Activated CD8-positive, alpha-beta memory T cell treated with anti-CD3 and anti-CD28 coated beads, Interleukin-2, amount 10 ng/mL, durations not matched to agents 7 days and 5 days (primary cell): ENCODE measurements at places on chromosomes 1 and 21.

- DNase-seq, result no peak
Observed at GRCh38 chr1:37068897-37069296, 34.6 kb upstream of the GRIK3 start.

GRCh38 chr1:151312411-151312810 lies 14.8 kb downstream of the PI4KB start:
- no peak for DNase-seq

DNA sequence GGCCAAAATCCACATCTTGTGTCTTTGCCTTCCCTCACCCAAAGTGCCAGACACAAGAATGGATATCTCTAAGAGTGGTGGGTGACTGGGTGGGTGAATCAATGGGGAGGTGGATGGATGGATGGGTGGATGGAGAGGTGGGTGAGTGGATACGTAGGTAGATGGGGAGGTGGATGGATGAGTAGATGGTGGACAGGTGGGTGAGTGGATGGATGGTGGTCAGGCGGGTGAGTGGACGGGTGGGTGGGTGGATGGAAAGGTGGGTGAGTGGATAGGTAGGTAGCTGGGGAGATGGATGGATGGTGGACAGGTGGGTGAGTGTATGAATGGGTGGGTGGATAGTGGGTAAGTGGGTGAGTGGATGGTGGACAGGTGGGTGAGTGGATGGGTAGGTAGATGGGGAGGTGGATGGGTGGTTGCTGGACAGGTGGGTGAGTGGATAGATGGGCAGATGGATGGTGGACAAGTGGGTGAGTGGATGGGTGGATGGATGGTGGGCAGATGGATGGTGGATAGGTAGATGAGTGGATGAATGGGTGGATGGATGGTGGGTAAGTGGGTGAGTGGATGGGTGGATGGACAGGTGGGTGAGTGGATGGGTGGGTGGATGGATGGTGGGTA lies 34.2 kb downstream of the SLC19A1 start:
- DNase-seq, result no peak

GRCh38 chr1:165169729-165170128 lies 186.8 kb downstream of the LMX1A start:
- DNase-seq, result no peak

DNA sequence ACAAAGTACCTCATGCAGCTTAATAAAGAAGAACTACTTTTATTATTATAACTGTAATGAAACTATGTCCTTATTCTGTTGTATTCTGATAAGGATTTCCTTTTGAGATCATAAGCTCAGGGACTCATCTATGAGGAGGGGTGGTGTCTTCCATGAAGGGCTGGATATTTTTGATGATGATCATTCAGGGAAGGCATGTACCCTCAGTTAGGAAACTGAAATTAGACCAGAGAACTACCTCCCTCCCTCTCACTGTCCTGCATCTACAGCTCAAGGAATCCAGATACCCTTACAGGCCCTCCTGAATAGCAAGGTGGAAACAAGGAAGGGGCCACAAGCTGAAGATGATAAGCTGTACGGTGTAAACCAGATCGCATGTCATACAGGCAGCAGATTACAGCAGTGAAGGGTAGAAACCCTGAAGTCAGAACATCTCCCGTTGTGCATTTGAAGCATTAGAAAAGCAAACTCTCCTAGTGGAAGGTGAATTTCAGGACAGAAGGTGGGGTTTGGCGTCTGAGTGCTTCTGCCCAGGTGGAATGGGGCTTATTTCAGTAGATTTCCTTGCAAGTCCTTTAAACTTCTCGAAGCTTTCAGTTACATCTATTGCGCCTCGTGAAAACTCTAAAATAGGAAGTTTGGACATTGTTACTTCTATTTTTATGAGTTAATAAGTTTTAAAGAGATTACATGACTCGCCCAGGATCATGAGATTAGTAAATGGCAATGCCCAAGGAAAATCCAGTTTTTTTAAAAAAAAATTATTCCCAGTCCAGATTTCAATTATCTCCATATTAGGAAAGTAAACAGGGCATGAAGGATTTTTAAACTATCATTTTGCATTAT lies 101.1 kb upstream of the HNRNPU start:
- no peak for DNase-seq

GRCh38 chr1:45123358-45123757 lies 83.0 kb downstream of the ZSWIM5 start:
- no peak for DNase-seq

GRCh38 chr1:9643351-9644256 lies 7.9 kb upstream of the PIK3CD start:
- DNase-seq, result no peak

GRCh38 chr1:231478811-231479210 lies 49.7 kb upstream of the TSNAX start:
- no peak for DNase-seq

- DNase-seq, result no peak
Observed at GRCh38 chr1:71054791-71055190, 7.2 kb upstream of the PTGER3 start.

DNA sequence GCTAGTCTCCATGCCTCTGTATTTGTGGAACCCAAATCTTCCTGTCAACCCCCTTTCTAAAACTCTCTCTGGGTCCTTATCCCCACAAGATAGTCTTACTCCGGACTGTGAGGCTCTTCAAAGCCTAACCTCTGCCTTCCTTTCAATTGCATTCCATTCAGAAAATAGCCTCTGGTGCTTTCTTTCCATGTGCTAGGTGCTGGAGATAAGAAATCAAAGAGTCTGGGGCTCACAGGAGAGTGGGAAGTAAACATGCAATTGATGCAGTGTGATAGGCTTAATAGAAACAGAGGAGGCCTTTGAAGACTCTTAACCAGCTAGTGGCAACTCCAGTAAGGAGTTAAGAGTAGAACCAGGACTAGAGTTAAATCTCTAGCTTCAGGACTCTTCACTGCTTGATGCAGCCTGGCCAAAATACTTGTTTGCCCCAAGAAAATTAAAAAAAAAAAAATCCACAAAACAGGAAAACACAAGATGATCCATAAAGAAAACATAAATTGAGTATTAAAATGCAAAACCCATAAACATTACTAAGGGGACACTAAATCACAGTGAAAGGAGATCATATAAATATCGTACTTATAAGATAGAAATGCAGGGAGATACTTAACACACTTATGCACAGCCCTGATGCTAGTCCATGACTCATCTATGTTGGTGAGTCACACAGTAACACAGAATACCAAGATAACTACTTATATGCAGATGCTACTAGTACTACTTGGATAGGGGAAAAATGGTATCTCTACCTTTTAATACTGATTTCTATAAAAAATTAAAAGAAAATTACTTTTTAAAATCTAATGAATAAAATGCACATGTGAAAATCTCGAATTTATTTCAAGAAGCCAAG lies 341.5 kb downstream of the KCNH1 start:
- no peak for DNase-seq

DNA sequence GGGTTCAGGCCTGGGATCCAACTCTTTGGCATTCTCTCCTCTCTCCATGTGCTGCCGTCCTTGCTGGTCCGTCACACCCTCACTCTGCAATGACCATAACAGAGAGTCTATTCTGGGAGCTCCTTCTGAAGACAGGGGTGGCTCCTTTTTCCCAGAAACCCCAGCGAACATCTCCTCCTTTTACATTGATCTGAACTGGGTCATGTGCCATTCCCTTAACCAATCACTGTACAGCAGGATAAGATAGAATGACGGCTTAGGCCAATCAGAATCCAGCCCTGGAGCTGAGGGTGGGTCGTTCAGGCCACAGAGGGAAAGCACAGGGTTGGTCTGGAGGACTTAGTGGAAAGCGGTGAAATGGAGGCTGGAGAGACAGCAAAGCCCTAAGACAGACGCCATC lies 740.1 kb downstream of the MATN1 start:
- DNase-seq, result peak; percentile 14

- DNase-seq, result no peak
Observed at GRCh38 chr1:65514041-65514440, 93.6 kb downstream of the LEPR start.

DNA sequence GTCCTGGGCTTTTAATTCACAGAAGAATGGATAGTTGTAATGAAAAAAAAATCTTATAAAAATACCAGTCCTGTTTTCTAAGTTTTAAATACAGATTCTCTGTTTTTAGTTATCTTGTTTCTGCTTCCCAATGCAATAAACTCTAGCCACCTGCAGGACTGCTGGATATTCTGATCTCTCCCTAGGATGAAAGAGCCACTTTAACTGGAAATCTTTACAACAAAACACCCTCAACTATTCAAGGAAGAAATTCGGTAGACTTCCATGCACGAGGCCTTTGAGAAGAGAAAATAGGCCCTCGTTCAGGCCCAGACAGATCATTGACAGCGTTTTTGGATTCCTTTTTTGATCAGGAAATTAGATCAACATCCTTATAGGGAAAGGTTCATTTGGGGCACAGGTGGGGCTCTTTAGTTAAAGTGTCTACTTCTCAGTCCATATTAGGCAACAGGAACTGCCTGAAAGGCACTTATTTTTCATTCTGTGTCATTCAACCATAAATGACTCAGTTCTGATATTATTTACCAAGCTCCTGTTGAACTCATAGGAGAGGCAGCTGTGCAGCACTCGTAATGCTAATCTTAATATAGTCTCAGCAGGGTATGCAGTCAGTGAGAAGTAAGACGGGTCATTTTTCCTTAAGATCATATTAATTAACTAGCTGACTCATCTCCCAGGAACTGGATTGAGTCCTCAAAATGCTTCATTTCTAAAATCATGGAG lies 71.1 kb upstream of the ERRFI1 start:
- peak; percentile 55 for DNase-seq

DNA sequence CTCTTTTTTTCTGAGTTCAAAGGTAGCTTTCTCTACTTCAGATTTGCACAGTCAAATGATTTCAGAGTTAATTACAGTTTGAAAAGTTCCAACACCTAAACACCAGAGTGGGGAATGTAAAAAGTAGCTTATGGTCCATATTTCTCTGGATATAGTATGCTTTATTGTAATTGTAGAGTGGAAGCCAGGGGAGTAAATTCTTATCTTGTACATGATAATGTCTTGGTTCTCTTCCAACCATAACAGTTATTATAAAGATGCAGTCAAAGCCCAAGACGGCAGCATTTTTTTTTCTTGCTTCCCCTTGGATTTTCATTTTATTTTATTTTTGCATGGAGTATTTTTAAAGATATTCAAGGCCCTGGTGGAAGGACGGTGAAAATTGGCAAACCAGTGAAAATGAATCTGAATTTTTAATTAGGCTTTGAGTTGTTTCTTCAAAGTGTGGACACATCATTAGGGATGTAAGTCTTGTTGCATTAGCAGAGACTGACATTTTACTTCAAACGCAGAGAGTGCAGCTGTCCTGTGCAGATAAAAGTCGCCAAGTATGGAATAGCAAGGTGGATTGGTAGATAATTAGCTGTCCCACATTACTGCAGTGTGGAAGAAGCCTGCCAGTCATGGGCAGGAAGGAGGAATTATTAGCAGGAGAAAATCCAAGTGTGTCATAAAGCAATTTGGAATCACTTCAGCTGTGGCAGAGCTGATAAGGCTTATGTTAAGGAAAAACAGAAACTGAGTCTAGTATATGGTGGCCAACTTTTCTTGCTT lies 11.3 kb downstream of the CACHD1 start:
- no peak for DNase-seq

DNA sequence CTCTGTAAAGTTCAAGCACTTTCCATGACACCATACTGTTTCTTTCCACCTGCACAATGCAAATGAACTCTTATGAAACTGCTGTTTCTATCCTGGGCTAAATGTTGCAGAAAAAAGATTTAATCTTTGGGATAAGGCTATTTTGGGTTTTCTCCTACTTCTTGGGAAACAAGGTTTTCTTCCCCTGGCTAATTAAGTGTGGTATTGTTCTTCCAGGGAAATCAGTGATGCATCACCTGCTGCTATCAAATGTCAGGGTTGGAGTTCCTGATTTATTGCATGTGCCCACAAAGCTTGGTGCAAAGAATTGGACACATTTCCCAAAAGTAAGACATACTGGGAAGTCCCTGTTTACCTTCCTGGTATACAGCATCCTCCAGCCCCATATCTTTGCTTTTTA lies 6.0 kb upstream of the RGS4 start:
- DNase-seq, result no peak

DNA sequence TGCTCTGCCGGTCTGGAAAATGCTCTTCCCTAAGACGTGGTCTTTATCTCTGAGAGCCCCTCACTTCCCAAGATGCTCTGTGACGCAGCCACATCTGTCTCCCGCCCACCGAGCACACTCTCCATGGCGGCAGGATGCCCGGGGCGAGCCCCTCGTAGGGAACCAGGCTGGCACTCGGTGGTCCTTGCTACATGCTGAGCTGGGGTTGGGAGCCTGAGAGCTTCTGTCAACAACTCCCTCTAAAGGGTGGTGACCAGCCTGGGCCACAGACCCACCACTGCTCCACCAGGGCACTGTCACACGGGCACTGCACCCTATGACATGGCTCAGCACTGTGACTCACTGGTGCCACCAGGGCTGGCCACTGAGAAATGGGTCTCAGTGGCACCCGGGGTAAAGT lies 2.6 kb downstream of the PEX10 start:
- no peak for DNase-seq

GRCh38 chr1:208254376-208254775 lies 10.2 kb upstream of the PLXNA2 start:
- DNase-seq, result no peak

DNA sequence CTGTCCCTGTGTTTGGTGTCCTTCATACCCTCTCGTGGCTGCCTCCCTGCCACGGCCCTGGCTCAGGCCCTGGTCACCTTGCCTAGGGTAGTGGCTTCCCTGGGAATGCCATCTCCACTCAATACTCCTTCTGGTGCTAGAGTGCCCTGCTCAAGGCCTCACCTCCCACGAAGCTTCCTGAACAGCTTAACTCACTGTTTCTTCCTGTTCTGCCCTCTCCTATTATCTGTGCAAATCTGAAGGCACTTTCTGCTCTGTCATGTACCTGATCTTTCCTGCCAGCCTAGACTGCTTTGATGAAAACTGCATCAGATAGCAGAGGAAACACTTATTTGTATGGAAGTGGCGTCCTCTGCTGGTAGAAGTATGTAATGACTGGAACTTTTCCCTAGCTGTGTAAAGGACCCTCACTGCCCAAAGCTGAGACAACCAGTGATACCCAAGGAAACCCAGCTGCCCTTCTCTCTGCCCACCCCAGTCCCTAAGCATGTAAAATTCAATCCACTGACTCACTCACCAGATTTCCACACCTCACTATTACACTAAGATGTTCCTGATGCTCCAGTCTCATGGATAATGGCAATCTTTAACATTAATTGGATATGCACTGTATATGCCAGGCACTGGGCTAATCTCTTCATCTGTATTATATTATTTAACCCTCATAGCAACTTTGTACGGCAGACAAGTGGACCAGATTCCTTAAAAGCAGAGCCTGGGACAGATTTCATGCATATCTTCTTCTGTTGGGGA lies 36.2 kb upstream of the BTG2 start:
- DNase-seq, result no peak

DNA sequence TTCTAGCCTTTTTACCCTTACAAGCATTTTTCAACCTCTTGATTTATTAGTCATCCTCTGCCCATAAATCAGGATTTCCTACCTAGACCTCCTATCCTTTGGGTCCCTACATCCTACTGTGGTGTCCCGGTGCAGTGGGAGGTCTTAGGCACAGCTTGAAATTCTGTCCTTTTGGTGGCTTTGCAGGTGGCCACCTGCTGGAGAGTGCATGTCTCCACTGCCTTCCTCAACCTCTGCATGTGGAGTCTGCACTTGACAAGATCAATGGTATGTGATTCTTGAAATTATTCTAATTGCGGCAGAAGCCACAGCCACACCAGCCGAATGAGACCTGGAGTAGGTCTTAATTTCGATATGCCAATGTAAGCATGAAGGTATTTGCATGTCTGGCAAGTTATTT lies 11.4 kb upstream of the KCNA3 start:
- DNase-seq, result no peak
